ENCODE measurements at places on chromosomes 12 and 14.

- no peak for DNase-seq
Observed at GRCh38 chr12:99142651-99143050, 497.6 kb downstream of the APAF1 start.

DNA sequence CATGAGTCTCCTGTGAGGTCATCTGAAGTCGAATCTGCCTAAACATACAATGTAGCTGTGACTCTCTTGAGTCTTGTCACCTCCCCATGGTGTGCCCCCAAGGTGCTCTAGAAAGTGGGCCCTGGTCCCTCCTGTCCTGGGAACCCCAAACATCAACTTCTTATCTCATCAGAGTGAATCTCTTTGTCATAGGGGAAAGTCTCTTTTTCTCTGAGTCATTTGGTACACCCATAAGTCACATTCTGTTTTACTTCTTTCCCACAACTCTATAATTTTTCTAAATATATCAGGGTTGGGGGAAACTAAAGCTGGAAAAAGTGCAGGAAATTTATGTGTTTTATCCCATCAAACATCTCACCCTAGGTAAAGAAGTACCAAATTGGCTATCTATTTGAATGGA is 12.9 kb downstream of the SDR9C7 start:
- DNase-seq, result no peak

DNA sequence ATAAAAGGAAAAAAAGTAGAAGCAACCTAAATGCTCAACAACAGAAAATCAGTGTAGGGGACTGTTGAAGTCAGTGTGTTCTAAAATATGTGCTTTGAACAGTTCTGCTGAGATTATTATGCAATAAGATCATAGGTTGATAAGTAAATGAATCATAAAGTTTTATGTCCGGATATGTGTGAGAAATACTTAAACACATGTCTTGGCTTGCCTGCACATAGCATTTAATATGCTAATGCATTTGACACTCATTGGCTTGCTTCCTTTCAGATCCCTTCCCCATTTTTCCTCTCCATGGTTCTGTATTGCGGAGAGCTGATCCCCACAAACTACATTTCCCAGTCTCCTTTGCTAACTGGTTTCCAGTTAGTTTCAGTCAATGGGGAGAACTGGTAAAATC is 573.8 kb upstream of the TBX3 start:
- DNase-seq, result no peak

- DNase-seq, result no peak
Observed at GRCh38 chr14:38125481-38126037, 82.1 kb upstream of the SSTR1 start.

- DNase-seq, result no peak
Observed at GRCh38 chr12:58502226-58502625, 418.1 kb downstream of the LRIG3 start.

GRCh38 chr14:102184316-102185035 is 44.8 kb downstream of the WDR20 start:
- no peak for DNase-seq

DNA sequence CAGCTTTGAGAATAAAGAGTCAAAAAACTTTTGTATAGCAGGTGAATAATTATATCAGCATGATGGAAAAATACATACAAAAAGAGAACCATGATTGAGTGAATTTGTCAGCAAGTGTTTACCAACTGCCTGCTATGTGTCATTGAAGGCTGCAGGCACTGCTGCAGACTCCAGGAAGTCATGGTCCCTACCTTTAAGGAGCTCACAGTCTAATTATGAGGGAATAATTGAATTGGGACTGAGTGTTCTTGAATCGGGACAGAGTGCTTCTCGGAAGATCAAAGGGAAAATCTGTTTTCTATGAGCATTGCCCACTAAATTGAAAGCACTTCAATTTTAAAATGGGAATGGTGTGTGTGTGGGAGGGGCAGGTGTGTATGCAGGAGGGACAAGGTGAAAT is 9.5 kb downstream of the OR10AD1 start:
- DNase-seq, result no peak

GRCh38 chr12:65827827-65828231 is 3.5 kb downstream of the HMGA2 start:
- no peak for DNase-seq

GRCh38 chr12:34339922-34340321 is 317.6 kb downstream of the ALG10 start:
- no peak for DNase-seq

DNA sequence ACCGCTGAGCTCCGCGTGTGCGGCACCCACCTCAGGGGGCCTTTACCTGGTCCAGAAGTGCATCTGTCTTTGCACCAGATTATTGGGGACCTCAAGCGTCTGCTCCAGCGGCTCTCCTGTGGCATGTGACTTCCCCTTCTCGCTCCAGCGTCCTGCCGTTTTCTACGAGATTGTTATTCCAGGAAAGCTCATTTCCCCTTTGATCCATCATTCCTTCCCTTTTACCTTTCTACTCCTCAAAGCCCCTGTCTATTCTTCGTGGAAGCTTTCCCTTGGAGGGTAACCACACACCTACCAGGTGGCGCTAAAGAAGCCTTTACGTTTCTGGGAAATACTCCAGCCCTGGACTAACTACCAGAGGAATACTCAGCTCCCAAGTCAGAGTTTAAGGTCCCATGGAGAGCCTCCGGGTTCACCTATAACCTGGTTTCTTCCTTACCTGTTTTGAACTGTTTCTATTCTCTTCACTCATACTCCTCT is 1.5 kb downstream of the FKBP4 start:
- no peak for DNase-seq

GRCh38 chr12:25319233-25319984 is 68.7 kb upstream of the KRAS start:
- no peak for DNase-seq

DNA sequence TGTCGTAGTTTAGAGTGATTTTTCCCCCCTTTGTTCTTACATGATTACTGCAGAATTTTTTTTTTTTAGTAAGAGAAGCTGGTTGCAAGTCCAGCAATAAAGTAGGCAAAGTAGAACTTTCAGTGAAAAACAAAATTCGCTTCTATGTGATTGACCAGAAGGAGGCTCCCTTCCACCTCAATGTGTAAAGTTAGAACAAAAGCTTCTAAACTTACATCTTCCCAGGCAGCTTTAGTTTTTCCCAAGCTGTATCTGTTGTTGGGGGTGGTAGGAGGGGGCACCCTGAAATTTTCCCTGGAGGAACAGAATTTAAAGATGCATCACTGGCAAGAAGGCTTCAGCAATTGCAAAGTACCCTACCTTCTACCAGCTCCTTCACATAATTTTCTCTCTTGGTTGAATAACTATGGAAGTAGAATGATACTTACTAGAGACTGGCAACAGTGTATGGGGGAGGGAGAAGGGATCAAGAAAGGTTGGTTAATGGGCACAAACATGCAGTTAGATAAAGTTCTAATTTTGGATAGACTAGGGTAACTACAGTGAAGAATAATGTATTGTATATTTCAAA is 87.3 kb upstream of the E2F7 start:
- DNase-seq, result no peak

DNA sequence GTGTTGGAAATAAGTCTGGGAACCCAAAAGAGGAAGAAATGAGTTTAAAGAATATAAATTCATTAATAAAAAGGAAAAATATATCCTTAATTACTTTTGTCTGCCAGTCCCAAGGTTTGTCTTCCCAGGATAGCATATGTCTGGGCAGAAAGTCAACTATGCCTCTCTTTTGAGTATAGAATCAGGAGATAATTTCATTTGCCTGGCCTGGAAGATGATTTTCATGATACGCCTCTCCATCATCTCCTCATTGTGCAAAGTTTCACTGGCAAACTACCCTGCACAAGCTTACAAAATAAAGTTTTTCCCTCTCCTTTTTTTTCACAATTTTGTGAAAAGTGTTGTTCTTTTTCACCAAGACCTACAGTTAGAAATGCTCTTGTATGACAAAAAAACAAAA is 340.8 kb downstream of the EGLN3 start:
- no peak for DNase-seq

- no peak for DNase-seq
Observed at GRCh38 chr12:108115123-108116121, 13.7 kb upstream of the WSCD2 start.

DNA sequence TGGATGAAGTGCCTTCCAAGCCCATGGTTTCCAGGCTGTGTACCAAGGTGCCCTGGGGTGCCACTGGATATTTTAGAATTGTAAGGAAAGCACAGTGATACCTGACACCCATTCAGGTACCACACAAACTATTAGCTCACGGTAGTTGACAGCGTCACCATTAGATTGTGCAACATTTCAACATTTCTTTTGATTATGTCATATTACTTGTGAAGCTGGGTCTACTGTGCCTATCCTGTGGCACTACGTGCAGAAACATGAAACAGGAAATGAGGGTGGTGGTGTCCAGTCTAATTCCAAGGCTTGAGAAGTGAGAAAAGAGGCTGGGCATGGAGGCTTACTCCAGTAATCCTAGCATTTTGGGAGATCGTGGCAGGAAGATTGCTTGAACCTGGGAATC is 75.5 kb upstream of the CPM start:
- DNase-seq, result no peak

- DNase-seq, result no peak
Observed at GRCh38 chr14:32820682-32821081, 118.0 kb upstream of the NPAS3 start.

GRCh38 chr14:89371585-89372511 is 45.2 kb downstream of the FOXN3 start:
- no peak for DNase-seq

DNA sequence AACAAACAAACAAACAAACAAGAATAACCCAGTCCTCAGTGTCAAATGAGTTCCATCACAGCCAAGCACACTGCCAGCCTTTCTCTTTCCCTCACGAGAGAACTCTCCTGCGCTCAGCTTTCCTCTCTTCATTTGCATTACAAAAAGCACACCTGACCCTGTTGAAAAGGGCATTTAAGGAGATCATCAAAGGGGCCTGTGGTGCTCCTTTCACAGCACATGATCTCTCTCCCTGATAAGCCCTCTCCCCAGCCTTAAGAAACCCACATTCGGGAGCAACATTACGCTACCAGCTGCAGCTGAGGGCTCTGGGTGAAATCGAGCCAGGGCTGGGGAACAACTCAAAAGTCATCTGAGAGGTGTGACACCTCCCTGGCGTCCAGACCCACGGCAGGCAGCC is 165.6 kb upstream of the TMCC3 start:
- no peak for DNase-seq

DNA sequence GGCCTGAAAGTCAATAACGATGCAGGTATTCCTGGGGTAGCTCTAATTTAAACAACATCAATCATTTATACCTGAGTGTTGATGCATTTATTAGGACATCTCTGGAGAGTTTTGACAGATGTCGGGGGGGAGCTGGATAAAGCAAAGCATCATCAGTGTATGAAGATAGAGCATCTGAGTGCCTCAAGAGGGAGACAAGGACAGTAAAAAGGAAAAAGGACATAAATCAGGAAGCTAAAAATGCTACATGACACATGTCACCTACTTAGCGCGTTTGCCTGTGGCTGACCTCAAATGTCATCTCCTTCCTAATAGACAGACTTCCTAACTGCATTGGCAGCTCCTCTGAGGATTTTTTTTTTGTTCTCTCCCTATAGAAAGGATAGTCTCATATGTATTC is 259.5 kb upstream of the PKP2 start:
- no peak for DNase-seq

DNA sequence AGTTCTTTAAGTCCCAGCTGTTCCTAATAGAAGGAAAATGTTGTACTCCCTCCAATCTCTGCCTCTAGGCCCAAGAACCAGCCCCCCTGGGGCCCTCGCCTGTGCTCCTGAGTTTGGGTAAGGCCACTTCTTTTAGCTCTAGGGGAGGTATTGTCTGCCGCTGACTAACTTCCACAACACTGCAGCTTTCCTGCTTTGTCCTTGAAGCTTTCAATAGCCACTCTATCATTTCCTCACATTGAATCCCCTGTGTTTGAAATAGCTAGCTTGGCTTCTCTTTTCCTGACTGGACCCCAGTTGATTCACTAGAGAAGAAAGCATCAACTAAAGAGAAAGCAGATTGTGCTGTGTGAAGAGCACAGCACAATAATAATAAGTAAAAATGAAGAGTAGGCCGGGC is 28.8 kb downstream of the KRT80 start:
- no peak for DNase-seq

DNA sequence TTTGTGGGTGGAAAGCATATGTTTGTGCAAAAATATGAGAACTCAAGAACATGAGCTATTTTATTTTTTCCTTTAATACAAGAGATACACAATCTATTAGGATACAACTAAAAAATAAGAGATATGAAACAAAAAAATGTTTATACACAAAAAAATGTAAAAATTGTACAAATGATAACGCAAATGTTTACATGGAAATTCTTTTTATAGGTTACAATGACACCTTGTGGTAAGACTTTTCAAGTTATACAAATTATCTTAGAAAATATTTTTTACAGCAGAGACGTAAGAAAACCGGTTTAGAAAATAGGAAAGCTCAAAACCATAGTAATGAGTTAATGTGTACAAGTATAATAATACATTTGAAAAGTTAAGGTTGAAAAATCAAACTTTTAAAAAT is 25.5 kb downstream of the CEP83 start:
- DNase-seq, result no peak

DNA sequence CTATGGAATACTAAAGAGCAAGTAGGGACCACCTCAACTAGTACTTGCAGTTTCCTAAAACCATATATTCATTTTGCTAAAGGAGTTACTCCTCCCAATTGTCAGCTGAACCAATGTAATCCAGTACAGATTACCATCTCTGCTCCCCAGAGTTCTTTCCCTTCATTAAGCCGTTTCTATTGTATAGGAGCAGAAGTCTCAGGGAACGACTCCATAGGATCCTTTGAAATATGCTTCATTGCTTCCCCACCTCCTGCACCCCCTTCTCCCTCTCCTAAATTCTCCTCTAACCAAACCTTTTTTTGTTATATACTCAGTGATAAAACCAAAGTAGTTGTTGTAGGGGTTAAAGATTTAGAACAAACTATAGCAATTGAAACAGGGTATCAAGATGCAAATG is 30.7 kb upstream of the LALBA start:
- DNase-seq, result no peak

DNA sequence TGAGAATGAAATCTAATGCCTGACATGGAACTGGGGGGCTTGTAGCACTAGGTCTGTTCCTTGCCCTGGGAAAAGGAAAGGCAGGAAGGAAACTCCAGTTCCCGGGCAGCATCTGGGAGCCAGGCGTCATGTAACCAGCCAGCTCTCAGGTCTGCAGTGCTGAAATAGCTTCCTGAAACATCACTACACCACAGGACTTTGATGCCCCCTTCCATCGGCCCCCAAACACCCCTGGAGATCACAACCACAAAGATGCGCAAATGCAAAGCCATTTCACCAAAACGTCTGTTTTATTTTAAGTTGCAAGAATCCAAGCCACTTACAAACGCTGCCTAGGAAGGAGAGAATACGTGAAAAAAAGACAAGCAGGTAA is 40.9 kb downstream of the KCTD10 start:
- DNase-seq, result no peak

GRCh38 chr14:68337279-68337678 is 455.6 kb downstream of the ZFP36L1 start:
- no peak for DNase-seq
